AG10803 (cell line): ENCODE measurements at places on chromosomes 12 and 14.

DNA sequence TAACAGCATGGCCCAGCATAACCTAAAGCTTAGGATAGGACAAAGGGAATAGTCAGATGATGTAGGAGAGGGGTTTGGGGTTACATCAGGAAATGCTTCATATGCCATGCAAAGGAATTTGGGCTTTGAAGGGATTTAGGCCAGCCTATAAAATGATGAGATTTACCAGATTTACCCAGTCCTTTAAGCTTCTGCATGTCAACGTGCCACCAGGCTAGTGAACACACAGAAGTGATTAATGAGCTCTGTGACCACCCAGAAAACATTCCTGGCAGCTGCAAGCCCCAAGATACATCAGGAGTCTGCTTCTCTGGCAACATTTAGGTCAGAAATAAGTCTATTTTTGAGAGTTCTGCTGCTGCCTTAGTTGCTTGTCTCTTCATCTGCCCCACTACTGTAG, 118.3 kb downstream of the LRIG3 start:
- no peak for DNase-seq

DNA sequence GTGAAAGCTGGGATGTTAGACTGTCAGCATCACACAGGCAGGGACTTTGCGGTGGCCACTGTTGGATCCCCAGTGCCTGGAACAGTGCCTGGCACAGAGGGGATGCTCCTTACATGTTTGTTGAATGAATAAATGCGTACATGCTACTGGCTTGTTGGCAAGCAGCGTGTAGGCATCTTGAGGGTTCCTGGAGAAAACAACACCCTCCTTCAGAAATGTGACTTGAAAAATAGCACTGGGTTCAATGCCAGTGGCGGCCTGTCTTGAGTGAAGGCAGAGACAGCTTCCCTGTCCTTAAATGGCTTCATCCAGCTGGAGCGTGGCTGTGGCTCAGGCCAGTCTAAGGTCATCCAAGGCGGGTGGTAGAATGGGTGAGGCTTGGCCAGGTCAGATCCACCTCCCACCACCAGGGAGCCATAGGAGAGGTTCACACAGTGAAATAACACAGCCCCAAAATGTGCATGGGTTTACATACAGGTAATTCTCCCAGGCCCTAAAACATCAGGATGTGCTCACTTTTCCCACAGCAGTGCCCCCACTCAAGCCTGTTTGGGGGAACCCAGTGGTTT, 171.4 kb downstream of the PHETA1 start:
- DNase-seq, result no peak

DNA sequence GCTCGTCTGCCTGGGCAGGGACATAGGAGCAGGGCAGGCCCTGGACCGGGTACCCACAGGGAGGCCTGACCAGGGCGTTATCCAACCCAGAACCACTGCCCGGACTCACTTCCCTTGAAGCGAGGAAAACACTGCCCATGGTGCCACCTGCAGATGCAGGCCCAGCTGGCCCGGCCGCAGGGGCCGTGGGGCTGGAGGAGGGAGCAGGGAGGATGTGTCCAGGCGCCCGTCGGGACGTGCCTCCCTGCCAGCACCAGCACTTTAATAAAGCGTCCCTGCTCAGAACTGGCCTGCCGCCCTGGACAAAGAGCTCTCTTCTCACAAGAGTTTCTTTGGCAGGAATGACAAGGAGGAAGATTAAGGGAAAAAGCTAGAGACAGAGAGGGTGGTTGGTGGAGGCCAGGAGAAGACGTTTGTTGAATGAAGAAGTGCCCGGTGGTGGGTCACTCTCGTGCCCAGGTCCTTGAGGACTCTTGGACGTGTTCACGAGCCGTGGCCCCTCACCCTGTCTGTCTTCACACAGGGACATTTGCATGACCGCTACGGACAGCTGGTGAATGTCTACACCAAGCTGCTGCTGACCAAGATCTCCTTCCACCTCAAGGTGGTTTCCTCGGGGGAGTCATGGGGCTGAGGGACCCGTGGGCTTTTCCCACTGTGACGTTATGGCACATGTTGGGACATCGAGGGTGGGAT, 14.2 kb downstream of the HIP1R start:
- DNase-seq, result no peak

GRCh38 chr12:112418608-112419296, at the start of gene PTPN11:
Gene PTPN11, plus strand, starts transcription at chr12:112418947. Its CDS starts 165 bp downstream, at chr12:112419112.
- DNase-seq, result peak; percentile 77

- no peak for DNase-seq
Measured at GRCh38 chr14:85241022-85241855, 288.7 kb upstream of the FLRT2 start.

GRCh38 chr14:77579065-77579464, 37.4 kb downstream of the SPTLC2 start:
- peak; percentile 76 for DNase-seq

DNA sequence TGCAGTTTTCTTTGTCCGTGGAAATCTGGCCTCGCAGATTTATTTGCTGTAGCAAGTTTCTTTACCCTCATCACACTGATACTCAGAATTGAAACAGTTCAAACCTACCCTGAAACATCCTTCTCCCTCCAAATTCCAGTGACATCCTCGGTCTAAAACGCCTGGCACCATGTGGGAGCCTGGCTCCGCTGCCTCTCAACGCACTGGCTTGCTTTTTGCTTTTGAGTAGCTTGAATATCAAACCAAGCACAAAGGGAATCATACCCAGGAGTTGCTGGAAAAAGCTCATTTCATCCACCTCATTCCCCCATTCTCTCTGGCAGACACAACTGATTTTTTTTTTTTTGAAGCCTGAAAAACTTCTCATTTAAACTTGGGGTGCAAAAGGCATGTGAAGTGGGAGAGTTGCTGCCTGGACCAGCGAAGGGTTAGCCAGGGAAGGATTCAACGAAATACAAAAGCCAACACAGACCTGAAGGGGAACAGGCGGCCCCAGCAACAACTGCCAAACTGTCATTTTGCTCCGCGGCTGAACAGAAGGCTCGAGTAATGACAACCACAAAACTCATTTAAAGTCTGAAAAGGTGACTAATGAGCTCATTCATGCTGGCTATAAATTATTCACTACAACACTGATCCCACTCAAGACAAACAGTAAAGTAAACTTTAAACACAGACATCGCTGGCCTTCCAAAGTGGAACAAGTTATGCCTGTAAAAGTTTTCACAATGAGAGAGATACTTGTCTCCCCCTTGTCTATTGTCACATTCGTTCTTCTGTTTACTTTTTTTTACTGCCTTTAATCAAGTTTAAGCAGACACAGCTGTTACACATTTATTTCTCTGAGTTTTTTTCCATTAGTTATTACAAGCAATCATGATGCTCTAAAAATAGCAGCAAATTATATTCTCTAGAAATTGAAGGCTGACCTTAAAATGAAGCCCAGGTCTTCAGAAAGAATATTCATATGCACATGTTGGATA, 12.5 kb upstream of the FOXN3 start:
- DNase-seq, result no peak

GRCh38 chr12:10178821-10179220, at the start of gene TMEM52B:
Gene TMEM52B, plus strand, starts transcription at chr12:10179032. Its CDS starts 543 bp downstream, at chr12:10179575.
- no peak for DNase-seq

- no peak for DNase-seq
Measured at GRCh38 chr14:84527706-84528105, 1002.2 kb upstream of the FLRT2 start.

GRCh38 chr12:132836795-132837331, 8.2 kb upstream of the GOLGA3 start:
- no peak for DNase-seq

GRCh38 chr14:71469643-71470335, 462.4 kb upstream of the RGS6 start:
- no peak for DNase-seq
